ENCODE measurements at places on chromosomes 12 and 14. TPM values are rescaled to one million over a fixed set of nuclear protein-coding genes. Genes with fewer than 3 reads are reported as not detected.

Gene CLEC4C
- total RNA-seq: not detected

Gene OR6C2
- total RNA-seq: not detected

Gene LARP4
- total RNA-seq: 87.6 TPM

DNA sequence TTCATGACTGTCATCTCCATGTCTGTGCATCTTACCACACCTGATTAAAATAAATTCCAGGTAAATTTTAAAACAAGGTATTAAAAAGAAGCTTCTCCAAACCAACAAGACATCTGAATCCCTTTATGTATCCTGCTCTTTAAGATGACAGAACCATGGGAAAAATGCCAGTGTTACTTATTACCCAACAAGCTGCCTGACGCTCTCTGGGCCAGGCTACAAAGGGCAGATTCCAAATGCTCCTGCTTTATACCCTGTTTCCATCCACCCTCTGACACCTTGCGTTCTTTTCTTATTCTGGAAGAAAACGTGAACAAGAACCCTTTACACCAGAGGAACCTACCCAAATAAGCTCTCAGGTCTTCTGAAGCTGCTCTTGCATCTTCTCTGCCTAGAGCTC lies 70.7 kb downstream of the SLC8A3 start:
- H3K4me1 ChIP-seq: peaks cover 9% of the 10 kb centered on the region
- no peaks in the 10 kb centered on the region for H3K27me3 ChIP-seq
- no peak overlapping the region for H3K27ac ChIP-seq
- H3K36me3 ChIP-seq: no peaks in the 10 kb centered on the region
- no peak for DNase-seq
- H3K4me3 ChIP-seq: no peak overlapping the region

DNA sequence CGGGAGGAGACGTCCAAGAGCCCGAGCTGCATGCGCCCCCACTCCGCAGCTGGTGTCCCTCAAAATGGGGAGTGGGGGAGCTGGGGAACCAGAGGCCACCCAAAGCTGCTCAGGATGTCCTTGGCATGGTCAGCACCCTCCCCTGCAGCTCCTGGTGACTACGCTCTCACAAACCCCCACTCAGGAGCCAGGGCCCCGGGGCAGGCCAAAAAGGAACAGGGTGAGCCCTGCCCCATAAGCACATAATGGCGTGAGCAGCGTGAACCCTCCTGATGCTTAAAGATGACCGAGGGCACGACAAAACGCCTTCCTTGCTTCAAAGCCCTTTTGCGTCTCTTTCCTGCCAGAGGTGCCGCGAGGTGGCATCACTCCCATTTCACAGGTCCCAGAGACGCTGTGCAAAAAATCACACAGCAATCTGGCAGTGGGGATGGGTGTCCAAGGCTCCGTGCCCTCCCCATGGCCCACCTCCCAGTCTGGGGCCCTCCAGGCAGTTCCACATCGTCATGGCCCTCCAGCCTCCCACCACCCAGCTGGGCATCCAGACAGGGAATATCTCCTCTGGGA lies 13.5 kb downstream of the NCOR2 start:
- no peak overlapping the region for H3K4me3 ChIP-seq
- peaks cover 34% of the 10 kb centered on the region for H3K36me3 ChIP-seq
- H3K27me3 ChIP-seq: no peaks in the 10 kb centered on the region
- no peak for DNase-seq
- peaks cover 89% of the 10 kb centered on the region for H3K4me1 ChIP-seq
